ENCODE measurements at places on chromosomes 7 and 10. TPM values are rescaled to one million over a fixed set of nuclear protein-coding genes. Genes with fewer than 3 reads are reported as not detected.

- H3K4me1 ChIP-seq = no peaks in the 10 kb centered on the region
- no peak for DNase-seq
Observed at GRCh38 chr7:30465811-30466180, 12.8 kb downstream of the NOD1 start.

GRCh38 chr10:82942286-82943099 lies 1067.5 kb downstream of the NRG3 start:
- no peaks in the 10 kb centered on the region for H3K4me1 ChIP-seq
- H3K27ac ChIP-seq = no peak overlapping the region
- H3K36me3 ChIP-seq = no peaks in the 10 kb centered on the region
- DNase-seq = no peak
- no peaks in the 10 kb centered on the region for H3K27me3 ChIP-seq
- no peak overlapping the region for H3K4me3 ChIP-seq

DNA sequence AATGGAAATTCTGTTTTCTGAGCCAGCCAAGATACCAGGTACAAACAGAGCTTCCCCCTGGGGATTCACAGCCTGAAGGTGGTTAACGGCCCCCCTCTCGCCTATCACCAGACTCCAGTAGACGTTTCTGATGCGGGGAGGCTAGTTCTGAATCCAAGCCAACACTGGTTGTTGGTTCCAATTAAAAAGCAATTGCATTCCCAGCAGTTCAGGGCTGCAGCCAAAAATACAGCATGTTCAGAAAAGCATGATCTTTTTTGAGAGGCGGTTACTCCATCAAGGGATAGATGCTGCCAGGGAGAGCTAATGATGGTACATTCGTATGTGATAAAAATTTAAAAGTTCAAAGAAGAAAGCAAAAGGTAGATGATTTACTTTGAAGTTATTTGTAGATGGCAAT lies 481.0 kb downstream of the GALNT17 start:
- H3K36me3 ChIP-seq = no peaks in the 10 kb centered on the region
- no peak overlapping the region for H3K27ac ChIP-seq
- no peaks in the 10 kb centered on the region for H3K27me3 ChIP-seq
- no peak for DNase-seq
- H3K4me3 ChIP-seq = no peak overlapping the region
- no peaks in the 10 kb centered on the region for H3K4me1 ChIP-seq

DNA sequence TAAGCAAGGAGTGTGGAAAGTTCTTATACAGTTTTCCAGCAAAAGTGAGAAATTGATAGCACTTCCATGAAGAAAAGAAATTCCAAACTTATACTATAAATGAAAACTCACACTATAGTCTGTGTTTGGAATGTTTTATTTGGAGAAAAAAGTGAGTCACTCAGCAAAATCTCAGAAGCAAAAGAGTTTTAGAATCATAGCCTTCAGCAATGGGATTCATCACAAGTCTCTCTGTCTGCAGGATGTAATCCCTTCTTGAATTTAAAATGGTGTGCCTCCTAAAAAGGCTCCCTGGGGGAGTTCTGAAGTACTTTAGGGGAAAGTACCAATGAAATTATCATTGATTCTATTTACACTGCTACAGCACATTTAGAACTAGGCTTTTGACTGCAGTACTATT lies 756.4 kb downstream of the XPNPEP1 start:
- no peak overlapping the region for H3K27ac ChIP-seq
- H3K4me3 ChIP-seq = no peak overlapping the region
- no peaks in the 10 kb centered on the region for H3K27me3 ChIP-seq
- no peak for DNase-seq
- H3K4me1 ChIP-seq = no peaks in the 10 kb centered on the region

BICC1 gene
- 0.67 TPM for total RNA-seq

ASAH2 gene
- 6.5 TPM for total RNA-seq

DNA sequence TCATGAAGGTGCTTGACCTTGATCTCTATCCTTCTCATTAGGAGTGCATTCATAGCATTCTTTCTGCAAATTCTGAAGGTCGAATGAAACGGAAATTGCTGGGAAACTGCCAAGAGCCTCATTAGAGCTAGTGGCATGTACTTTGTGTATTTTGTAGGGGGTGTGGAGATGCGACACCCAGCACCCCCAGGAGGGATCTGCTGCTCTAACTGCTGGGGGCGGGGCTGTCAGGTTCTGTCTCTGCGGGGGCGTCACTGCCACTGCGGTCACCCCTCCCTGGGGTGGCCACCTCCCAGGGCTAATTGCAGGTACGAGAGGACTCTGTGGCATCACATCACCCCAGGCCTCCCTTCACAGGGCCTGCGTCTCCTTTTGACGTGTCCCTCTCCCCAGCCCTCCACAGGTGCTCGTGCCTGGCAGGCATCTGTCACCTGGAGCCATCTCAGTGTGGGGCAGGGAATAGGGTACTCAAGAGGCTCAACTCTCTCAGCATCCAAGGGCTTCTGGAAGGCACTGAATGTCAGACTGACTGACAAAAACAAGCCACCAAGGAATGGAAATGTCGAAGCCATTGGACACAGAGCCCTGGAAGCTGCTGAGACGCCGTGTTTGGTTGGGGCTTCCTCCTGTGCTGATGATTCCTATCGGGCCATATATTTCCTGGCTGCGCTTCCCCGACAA lies 151.1 kb downstream of the ACTR3B start:
- no peak overlapping the region for H3K4me3 ChIP-seq
- H3K4me1 ChIP-seq = no peaks in the 10 kb centered on the region
- H3K27me3 ChIP-seq = peaks cover 3% of the 10 kb centered on the region
- H3K36me3 ChIP-seq = no peaks in the 10 kb centered on the region
- DNase-seq = no peak

- H3K36me3 ChIP-seq = no peaks in the 10 kb centered on the region
- H3K4me3 ChIP-seq = no peak overlapping the region
- no peaks in the 10 kb centered on the region for H3K4me1 ChIP-seq
- H3K27me3 ChIP-seq = peaks cover 7% of the 10 kb centered on the region
- no peak overlapping the region for H3K27ac ChIP-seq
Observed at GRCh38 chr10:106789623-106790022, 374.9 kb downstream of the SORCS1 start.

GRCh38 chr10:55491712-55492111 lies 690.7 kb upstream of the PCDH15 start:
- no peaks in the 10 kb centered on the region for H3K36me3 ChIP-seq
- no peak overlapping the region for H3K4me3 ChIP-seq
- H3K27me3 ChIP-seq = no peaks in the 10 kb centered on the region
- DNase-seq = no peak

DNA sequence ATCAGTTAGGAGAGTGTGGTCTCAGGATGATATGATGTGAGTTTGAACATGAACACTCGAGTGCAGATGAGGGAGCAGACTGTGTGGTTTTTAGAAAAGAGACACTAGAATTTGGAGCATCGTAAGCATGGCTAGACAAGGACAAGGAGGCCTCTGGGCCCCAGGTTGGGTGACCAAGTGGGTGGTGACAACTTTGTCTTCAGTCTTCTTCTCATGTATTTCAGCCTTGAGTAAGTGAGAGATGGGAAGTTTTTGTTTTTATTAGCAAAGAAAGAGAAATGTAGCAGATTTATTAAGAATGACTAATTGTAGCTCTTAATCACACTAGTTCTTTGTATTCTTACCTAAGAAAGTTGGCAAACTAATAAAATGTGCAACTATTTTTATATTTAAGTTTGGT lies 16.3 kb downstream of the TES start:
- peaks cover 83% of the 10 kb centered on the region for H3K4me1 ChIP-seq
- H3K36me3 ChIP-seq = no peaks in the 10 kb centered on the region
- H3K27me3 ChIP-seq = no peaks in the 10 kb centered on the region
- H3K27ac ChIP-seq = peak overlapping the region; percentile 62

DNA sequence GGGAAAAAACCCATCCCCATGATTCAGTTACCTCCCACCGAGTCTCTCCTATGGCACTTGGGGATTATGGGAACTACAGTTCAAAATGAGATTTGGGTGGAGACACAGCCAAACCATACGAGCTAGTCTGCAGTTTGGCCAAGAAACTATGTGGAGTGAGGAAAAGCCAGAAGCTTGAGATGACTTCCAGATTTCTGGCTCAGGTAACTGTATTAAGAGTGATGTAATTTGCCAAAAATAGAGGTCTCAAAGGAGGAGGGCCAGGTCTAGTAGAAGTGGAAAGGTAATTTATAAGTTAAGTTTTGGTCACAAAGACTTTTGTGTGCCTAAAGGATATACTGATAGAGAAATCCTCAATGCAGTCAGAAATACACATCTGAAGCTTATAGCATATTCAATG lies 279.7 kb upstream of the MGMT start:
- no peaks in the 10 kb centered on the region for H3K36me3 ChIP-seq
- no peak overlapping the region for H3K27ac ChIP-seq
- peaks cover 2% of the 10 kb centered on the region for H3K27me3 ChIP-seq
- DNase-seq = no peak
- no peaks in the 10 kb centered on the region for H3K4me1 ChIP-seq

UNCX gene
- total RNA-seq = not detected

DNA sequence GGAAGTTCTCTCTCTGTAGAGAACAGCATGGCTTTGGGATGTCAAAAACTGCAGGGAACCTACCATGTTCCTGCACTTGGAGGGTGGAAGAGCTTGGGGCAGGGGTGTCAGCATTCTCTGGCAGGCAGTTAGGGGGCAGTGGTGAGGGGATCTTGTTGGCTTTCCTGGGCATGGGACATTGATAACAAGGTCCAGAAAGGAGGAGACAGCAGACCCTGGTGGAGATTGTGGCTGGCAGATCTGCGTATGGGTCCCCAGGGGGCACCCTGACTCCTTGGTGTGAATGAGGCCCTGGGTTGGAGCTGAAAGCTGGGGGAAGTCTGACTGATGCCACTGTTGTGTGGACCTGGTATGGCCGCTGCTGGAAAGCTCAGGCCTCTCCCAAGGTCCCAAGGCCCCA lies 22.9 kb upstream of the CAMK2B start:
- H3K27ac ChIP-seq = no peak overlapping the region
- no peaks in the 10 kb centered on the region for H3K36me3 ChIP-seq
- no peak for DNase-seq
- no peaks in the 10 kb centered on the region for H3K27me3 ChIP-seq
- no peaks in the 10 kb centered on the region for H3K4me1 ChIP-seq

GRCh38 chr10:11504566-11505285 lies 106.7 kb downstream of the USP6NL start:
- no peak for DNase-seq
- no peak overlapping the region for H3K4me3 ChIP-seq
- no peaks in the 10 kb centered on the region for H3K27me3 ChIP-seq
- H3K4me1 ChIP-seq = no peaks in the 10 kb centered on the region
- no peaks in the 10 kb centered on the region for H3K36me3 ChIP-seq

- no peak for DNase-seq
- no peaks in the 10 kb centered on the region for H3K27me3 ChIP-seq
- H3K4me1 ChIP-seq = no peaks in the 10 kb centered on the region
- no peak overlapping the region for H3K27ac ChIP-seq
- H3K4me3 ChIP-seq = no peak overlapping the region
Observed at GRCh38 chr10:60870416-60870728, 73.6 kb downstream of the RHOBTB1 start.

FFAR4 gene
- total RNA-seq = 0.92 TPM

GRCh38 chr7:165661-166337 lies 26.6 kb upstream of the FAM20C start:
- H3K4me1 ChIP-seq = no peaks in the 10 kb centered on the region
- no peak for DNase-seq
- no peak overlapping the region for H3K4me3 ChIP-seq
- no peak overlapping the region for H3K27ac ChIP-seq
- H3K36me3 ChIP-seq = no peaks in the 10 kb centered on the region

NSUN5 gene
- 66.8 TPM for total RNA-seq

SH2D4B gene
- 0.10 TPM for total RNA-seq

- no peak overlapping the region for H3K4me3 ChIP-seq
- no peaks in the 10 kb centered on the region for H3K27me3 ChIP-seq
- H3K4me1 ChIP-seq = no peaks in the 10 kb centered on the region
- no peaks in the 10 kb centered on the region for H3K36me3 ChIP-seq
Observed at GRCh38 chr7:44515590-44516268, 25.3 kb upstream of the NUDCD3 start.

GRCh38 chr10:17026686-17027485 lies 102.7 kb downstream of the CUBN start:
- H3K4me3 ChIP-seq = no peak overlapping the region
- no peak for DNase-seq
- no peaks in the 10 kb centered on the region for H3K27me3 ChIP-seq
- H3K27ac ChIP-seq = peak overlapping the region; percentile 99

OR9A2 gene
- total RNA-seq = not detected

DNA sequence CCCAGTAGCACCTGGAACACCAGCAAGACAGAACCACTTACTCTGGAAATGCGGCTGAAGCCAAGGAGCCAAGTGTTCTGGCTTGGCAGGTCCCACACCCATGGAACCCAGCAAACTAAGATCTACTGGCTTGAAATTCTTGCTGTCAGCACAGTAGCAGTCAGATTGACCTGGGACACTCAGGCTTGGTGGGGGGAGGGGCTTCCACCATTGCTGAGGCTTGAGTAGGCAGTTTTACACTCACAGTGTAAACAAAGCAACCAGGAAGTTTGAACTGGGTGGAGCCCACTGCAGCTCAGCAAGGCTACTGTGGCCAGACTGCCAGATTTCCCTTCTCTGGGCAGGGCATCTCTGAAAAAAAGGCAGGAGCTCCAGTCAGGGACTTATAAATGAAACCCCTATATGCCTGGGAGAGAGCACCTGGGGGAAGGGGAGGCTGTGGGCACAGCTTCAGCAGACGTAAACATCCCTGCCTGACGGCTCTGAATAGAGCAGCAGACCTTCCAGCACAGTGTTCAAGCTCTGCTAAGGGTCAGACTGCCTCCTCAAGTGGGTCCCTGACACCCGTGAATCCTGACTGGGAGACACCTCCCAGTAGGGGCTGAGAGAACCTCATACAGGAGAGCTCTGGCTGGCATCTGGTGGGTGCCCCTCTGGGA lies 121.2 kb downstream of the MTERF1 start:
- peak; percentile 22 for DNase-seq
- no peak overlapping the region for H3K4me3 ChIP-seq
- no peaks in the 10 kb centered on the region for H3K27me3 ChIP-seq
- H3K36me3 ChIP-seq = no peaks in the 10 kb centered on the region

DNA sequence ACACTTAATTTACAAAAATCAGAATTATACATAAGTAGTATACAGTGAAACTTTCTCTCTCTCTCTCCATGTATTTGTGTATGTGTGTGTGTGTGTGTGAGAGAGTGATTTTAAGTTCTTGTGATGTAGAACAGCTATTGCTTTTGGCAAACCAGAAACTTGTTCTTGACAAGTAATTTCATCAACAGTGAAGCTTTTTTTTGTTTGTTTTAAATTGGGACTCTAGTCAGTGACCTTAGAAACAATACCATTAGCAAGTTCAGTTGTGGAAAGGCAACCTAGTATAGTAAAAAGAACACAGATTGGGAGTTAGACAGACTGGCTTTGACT lies 319.1 kb downstream of the PTEN start:
- H3K27ac ChIP-seq = no peak overlapping the region
- no peak for DNase-seq
- H3K4me3 ChIP-seq = no peak overlapping the region
- no peaks in the 10 kb centered on the region for H3K36me3 ChIP-seq
- H3K4me1 ChIP-seq = no peaks in the 10 kb centered on the region
- no peaks in the 10 kb centered on the region for H3K27me3 ChIP-seq

DNA sequence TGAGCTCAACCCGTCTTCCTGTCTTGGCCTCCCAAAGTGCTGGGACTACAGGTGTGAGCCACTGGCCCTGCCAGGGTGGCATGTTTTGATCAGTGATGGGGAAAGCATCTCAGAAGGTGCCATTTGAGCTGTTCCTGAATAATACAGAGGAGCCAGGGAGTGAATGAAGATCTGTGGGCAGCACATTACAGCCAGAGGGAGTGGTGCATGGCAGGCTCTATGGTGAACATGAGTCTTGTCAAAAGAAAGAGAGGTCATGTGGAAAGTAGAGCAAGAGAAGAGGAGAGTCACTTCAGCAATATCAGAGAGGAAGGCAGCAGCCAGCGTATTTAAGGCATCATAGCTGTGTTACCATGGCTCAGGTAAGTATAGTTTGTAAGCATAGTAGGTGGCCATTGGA lies 275.7 kb upstream of the LRGUK start:
- H3K36me3 ChIP-seq = no peaks in the 10 kb centered on the region
- no peak overlapping the region for H3K4me3 ChIP-seq
- H3K27me3 ChIP-seq = no peaks in the 10 kb centered on the region
- DNase-seq = no peak

All from Panc1 (cell line).